ENCODE measurements at places on chromosomes 3 and 15. TPM values are rescaled to one million over a fixed set of nuclear protein-coding genes. Genes with fewer than 3 reads are reported as not detected.

The ECE2 gene
- not detected for total RNA-seq

- DNase-seq, result no peak
These were observed 9.7 kb downstream of the CCDC12 start for GRCh38 chr3:46966811-46967210.

DNA sequence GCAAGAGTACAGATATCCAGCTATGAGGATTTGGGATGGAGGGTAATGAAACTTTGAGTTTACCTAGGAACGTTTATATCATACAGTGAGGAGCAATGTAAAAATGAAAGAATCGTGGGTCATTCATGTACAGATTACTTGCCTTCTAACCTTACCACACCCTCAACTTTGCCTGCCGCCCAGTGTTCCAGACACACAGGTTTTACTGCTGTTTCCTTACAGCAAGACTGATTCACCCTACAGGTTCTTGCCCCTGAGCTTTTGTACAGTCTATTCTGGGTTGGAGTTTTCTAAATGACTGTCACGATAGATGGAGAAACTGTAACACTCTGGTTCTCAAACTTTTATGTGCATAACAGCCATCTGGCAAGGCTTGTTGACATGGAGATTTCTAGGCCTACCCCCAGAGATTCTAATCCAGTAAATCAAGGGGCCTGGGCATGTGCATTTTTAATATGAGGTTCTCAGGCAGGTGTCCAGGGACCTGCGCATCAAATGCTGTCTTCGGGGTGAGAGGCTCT, 6.6 kb upstream of the TPRG1 start:
- DNase-seq, result no peak

The ITIH4 gene
- 3.6 TPM for total RNA-seq

GRCh38 chr3:123431658-123432324, 17.1 kb downstream of the ADCY5 start:
- DNase-seq, result no peak

Measured in activated T-helper 2 cell treated with anti-CD3 and anti-CD28 coated beads, Interferon-gamma antibody, Interleukin-2, Interleukin-4, amounts not matched to agents 10 μg/mL and 5 μg/mL and 100 μg/mL, durations not matched to agents 14 hours and 24 hours and 36 hours (primary cell).